Stimulated activated CD8-positive, alpha-beta memory T cell treated with anti-CD3 and anti-CD28 coated beads, Interleukin-15, amount 100 ng/mL, for 4 hours (primary cell): ENCODE measurements at places on chromosomes 13 and 19.

DNA sequence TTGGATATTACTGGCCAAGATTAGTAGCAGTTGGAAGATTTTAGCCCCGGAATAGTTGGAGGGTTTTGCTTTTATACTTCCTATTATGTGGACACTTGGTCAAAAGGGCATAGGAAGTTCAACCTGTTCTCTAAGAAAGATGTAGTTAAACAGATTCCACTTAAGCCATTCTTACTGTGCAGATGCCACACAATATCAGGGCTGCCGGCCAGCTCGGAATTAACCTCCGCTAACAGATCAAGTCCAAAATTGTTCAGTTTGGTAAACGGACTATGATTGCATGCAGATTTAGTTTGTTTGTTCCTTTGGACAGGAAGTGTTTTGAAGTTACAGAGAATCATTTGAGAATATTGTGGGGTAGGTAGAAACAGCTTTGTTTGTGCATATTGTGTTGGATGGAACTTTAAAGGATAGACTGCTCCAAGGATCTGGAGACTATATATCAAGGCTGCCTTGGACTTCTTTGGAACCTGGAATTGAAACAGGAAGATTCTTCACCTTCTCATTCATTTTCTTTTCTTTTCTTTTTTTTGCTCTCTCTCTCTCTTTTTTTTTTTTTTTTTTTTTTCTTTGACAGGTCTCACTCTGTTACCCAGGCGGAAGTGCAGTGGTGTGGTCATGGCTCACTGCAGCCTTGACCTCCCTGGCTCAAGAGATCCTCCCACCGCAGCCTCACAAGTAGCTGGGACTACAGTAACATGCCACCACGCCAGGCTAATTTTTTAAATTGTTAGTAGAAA is 5.0 kb upstream of the SPRY2 start:
- DNase-seq: no peak

DNA sequence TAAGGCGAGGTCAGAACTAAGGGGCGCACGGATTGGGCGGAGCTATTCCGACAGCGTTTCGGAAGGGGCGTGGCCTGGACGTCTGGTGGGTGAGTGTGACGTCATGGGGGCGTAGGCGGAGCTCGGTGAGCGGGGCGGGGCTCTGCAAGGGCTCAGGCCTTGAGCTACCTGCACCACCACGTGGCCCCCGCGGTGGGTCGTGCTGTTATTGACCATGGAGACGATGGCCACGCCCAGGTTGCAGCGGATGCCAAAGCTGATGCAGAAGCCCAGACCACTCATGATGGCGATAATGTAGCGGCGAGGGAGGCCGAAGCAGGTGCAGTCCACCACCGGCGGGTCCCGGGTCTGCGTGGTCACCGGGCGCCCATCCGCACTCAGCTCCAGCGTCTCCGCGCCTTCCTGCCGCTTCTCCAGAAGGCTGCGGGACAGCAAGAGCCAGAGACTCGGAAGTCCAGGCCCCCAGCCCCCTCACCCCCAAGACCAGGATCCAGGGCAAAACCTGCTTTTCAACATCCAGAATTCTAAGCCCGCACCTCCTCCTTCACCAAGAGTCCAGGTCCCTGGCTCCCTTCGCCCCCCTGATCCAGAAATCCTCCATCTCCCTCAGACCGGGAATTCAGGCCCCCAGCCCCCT is 4.8 kb downstream of the SLC17A7 start:
- no peak for DNase-seq

DNA sequence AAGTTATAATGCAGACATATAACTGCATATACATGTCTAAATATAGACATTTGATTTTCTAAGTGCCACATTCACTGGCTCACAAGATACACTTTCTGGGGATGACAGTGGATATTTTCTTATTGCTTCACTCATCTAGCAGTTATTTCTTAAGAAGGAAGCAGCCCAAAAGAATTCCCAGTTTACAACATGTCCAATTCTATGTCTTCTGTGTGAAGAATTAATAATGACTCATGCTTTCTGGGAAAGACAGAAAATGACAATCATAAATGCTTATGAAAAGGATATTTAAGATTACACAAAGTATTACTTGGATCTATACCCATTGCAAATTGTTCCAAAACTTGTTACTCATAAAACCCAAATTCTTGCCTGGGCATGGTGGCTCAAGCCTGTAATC is 543.4 kb downstream of the SUCLA2 start:
- no peak for DNase-seq

- no peak for DNase-seq
Measured at GRCh38 chr19:10686661-10687517, 14.3 kb upstream of the QTRT1 start.

- no peak for DNase-seq
Measured at GRCh38 chr13:53873558-53873957, 844.9 kb downstream of the OLFM4 start.

- no peak for DNase-seq
Measured at GRCh38 chr13:69485991-69486592, 621.5 kb upstream of the ATXN8OS start.

DNA sequence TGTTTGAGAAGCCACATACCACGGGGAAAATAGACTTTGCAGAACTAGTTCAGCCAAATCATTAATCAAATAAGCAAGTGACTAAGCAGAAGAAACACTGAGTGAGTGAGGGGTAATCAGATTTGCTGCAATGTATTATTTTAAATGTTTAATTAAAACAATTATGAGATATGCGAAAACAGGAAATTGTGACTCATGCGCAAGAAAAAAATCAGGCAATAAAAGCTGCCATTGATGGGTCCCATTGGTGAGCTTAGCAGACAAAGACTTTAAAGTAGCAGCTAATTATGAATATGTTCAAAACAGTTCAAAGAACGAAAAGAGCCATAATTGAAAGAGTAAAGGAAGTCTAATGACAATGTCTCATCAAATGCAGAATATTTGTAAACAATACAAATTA is 644.1 kb downstream of the GPC5 start:
- no peak for DNase-seq

GRCh38 chr19:13460045-13460444 is 46.2 kb downstream of the CACNA1A start:
- no peak for DNase-seq

GRCh38 chr13:41499452-41499851 is 42.1 kb downstream of the RGCC start:
- no peak for DNase-seq

DNA sequence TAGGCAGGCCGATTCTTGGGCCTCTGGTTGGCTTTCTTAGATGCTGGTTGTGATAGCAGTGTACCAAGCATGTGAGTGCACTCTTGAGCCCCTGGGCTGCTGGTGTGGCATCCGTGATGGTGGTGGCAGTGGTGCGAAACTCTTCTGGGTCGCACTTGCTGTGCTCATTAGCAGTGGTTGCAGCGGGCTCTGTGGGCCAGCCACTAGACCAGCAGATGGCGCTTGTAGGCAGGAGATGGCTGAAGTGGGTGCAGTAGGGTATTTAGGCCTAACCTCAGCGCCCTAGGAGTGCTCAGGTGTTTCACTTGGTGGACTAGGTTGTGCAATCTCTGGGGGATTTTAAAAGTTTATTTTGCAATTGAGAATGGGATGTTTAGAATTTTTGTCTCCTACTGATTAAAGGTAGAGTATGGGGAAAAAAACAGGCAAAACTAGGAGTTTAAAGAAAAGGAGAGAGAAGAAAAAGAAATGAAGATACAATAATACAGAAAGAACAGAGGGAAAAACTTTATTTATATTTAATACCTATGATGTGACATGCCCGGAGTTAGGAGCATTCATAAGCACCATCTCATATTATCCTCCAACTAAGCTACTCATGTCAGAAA is 4.3 kb upstream of the ZNF17 start:
- peak; percentile 48 for DNase-seq

DNA sequence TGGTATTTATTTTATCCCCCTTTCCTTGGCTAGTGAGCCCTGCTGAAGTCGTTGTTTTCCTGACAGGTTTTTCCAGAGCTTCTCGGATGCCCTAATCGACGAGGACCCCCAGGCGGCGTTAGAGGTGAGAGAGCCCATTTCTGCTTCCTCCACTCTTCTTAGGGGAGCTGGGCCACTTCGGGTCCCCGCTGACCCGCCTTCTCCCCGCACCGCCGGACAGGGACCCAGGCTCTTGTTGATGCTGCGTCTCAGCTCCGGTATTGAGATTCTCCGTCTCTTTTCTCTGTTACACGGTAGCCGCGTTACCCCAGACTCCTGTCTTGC is 306 bp downstream of the SUGT1 start:
- DNase-seq: no peak

DNA sequence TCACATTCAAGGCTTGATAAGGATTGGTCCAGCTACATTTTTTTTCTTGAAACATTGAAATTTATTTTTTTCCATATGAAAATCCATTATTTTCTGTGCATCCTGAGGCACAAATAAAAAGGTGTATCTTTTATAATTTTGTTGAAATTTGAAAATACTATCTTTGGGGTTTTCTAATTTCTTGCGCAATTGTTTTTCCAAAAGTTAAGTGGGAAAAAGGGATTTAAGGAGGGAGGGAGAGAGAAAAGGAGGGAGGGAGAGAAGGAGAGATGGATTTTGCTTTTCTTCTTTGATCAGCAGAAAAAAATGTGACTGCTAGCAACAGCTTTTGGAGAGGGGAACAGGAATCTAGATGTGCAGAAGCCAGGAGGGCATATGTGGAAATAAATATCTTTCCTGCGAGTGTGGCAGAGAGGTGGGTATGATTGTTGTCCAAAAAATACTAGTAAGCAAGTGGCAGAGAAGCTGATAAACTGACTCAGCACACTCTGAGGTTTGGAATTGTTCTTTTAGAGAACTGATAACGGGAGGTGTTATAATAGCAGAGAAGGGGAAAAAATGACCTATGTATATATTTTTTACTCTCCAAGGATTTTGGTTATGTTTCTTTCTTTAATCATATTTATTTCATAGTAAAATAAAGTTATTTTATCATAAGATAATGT is 61.2 kb upstream of the EDNRB start:
- DNase-seq: no peak

DNA sequence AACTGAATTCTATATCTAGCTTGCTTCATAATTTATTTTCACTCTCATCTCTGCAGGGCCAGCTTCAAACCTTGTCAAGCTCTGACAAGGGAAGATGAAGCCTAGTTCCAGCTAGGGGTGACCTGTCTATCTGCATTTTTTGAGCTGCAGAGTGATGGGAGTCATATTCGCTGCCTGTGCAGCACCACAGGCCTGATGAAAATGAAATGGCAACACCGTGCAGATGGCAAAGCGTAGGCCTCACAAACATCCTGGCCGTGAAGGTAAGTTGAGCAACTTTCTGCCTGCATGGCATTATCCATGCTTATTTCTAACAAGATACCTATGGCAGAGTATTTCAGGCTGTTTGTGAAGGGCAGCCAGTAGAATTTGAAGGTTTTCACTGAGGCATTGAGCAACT is 86.4 kb upstream of the C1QTNF9B start:
- DNase-seq: no peak

GRCh38 chr13:107342747-107343146 is 774.8 kb upstream of the ARGLU1 start:
- no peak for DNase-seq

DNA sequence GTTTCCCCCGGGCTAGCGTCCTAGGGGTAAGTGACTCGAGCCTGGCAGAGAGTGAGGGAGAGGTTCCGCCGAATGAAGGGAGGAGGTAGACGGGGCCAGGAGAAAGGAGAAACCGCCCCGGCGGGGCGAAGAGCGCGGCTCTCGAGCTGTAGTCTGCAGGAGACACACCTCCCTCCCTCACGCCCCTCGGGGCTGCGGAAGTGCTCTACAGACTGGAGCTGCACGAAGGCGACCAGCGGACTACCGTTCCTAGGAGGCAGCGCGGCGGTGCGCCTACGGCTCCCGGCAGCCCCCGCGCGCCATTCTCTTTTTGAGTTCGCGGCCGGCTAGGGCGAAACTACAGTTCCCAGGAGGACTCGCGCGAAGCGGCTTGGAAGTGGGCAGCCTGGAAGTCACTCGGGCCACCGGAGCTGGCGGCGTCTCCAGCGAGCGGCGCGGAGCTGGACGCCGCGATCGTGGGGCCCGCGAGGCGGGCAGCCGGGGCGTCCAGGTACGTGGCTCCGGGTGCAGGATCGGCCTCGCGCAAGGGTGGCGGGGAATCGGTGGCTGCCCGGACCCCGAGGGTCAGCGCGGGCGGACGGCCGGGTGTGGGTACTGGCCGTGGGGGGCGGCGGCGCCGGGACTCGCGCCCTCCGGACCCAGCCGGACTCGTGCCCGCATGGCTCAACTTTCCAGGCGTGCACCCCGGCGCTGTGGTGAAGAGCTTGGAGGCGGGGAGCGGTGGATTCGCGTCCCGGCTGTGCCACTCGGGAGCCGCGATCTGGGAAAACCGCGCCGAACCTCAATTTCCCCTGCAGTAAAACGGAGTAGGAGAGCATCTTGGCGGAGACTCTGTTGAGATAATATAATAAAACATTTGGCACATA is at the start of gene SIPA1L3:
Gene SIPA1L3 (plus strand): TSS at position 340 of the 866 bp plus-strand sequence. CDS start 174,358 bp downstream, outside the sequence.
- DNase-seq: peak; percentile 83

DNA sequence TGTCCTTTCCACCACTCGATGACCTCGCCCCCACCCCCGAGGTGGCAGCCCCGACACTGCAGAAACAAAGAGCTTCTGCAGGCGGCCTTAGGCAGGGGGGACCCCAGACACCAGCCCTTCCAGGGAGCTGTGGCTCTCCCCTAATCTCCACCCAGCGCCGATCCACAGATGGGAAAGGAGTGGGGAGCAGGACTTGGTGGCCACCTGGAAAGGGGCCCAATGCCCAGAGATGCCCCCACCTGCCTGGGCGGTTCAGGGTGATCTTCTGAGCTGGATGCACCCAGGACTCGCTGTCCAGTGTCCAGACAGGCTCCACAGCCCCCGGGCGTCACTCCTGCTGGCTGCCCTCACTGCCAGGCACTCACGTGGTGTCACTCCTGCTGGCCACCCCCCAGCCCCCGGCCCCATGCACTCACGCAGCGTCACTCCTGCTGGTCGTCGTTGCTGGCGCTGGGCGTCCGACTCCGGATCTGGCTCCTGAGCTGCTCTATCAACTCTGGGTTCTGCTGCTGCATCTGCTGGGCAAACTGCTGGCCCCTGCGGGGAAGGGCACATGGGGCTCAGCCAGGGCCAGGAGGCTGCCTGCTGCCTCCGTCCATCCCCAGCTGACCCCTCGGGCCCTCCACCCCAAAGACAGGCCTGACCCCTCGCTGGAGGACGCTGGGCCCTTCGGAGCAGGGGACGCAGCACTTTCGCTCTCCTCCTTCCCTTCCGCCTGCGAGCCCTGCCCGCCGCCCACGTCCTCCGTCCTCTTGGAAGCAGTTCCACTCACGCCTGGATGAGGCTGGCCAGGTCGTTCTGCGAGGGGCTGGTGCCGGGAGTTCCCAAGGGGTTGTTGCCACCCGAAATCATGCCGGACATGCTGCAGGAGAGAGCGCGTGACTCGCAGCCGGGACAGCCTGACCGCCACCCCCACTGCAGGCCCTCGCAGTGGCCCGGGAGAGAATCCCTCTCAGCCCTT is 17.4 kb upstream of the SLC39A3 start:
- DNase-seq: no peak
